Dermis blood vessel endothelial cell (primary cell): ENCODE measurements at places on chromosomes 6 and 20. TPM values are rescaled to one million over a fixed set of nuclear protein-coding genes. Genes with fewer than 3 reads are reported as not detected.

ANKEF1 gene
- 1.5 and 2.0 TPM in 2 replicates for total RNA-seq

CUL7 gene
- total RNA-seq = 38.9 and 39.5 TPM in 2 replicates

VSX1 gene
- total RNA-seq = not detected in 2 replicates

ANGPT4 gene
- total RNA-seq = not detected in 2 replicates

GINM1 gene
- 54.2 and 57.5 TPM in 2 replicates for total RNA-seq

SLC16A10 gene
- under 0.01 and 0.19 TPM in 2 replicates for total RNA-seq

MLIP gene
- total RNA-seq = 2.6 and 4.4 TPM in 2 replicates

GRM1 gene
- total RNA-seq = 0.05 TPM in 1 of 2 replicates, not detected in the other

KAT14 gene
- total RNA-seq = 9.1 and 11.1 TPM in 2 replicates

ECT2L gene
- not detected in 2 replicates for total RNA-seq

TREM1 gene
- total RNA-seq = not detected in 2 replicates

SRSF12 gene
- under 0.01 and 0.09 TPM in 2 replicates for total RNA-seq

PBOV1 gene
- total RNA-seq = not detected in 2 replicates

OLIG3 gene
- not detected in 2 replicates for total RNA-seq

EMILIN3 gene
- total RNA-seq = under 0.01 and 0.09 TPM in 2 replicates

GABRR1 gene
- not detected in 2 replicates for total RNA-seq

ETV7 gene
- 0.09 and 0.17 TPM in 2 replicates for total RNA-seq

TRERF1 gene
- total RNA-seq = 0.05 and 0.17 TPM in 2 replicates

CLPSL2 gene
- total RNA-seq = not detected in 2 replicates

SPATS1 gene
- total RNA-seq = not detected in 2 replicates

SAMD5 gene
- total RNA-seq = 1.0 and 1.1 TPM in 2 replicates

CST7 gene
- total RNA-seq = not detected in 2 replicates

TPD52L1 gene
- 10.7 and 10.8 TPM in 2 replicates for total RNA-seq

WFDC12 gene
- not detected in 2 replicates for total RNA-seq

SLC2A10 gene
- 16.0 and 16.7 TPM in 2 replicates for total RNA-seq

ACTL10 gene
- total RNA-seq = 1.9 and 2.2 TPM in 2 replicates

RAET1E gene
- total RNA-seq = 0.09 TPM in 1 of 2 replicates, not detected in the other

ADGRF5 gene
- 140 and 211 TPM in 2 replicates for total RNA-seq

NKAPL gene
- total RNA-seq = 0.34 and 1.1 TPM in 2 replicates

SLA2 gene
- not detected in 2 replicates for total RNA-seq

CST5 gene
- total RNA-seq = not detected in 2 replicates

RAD21L1 gene
- total RNA-seq = not detected in 2 replicates

CCR6 gene
- not detected in 2 replicates for total RNA-seq

COX4I2 gene
- total RNA-seq = not detected in 2 replicates
